ENCODE measurements at places on chromosomes 2 and 18.

DNA sequence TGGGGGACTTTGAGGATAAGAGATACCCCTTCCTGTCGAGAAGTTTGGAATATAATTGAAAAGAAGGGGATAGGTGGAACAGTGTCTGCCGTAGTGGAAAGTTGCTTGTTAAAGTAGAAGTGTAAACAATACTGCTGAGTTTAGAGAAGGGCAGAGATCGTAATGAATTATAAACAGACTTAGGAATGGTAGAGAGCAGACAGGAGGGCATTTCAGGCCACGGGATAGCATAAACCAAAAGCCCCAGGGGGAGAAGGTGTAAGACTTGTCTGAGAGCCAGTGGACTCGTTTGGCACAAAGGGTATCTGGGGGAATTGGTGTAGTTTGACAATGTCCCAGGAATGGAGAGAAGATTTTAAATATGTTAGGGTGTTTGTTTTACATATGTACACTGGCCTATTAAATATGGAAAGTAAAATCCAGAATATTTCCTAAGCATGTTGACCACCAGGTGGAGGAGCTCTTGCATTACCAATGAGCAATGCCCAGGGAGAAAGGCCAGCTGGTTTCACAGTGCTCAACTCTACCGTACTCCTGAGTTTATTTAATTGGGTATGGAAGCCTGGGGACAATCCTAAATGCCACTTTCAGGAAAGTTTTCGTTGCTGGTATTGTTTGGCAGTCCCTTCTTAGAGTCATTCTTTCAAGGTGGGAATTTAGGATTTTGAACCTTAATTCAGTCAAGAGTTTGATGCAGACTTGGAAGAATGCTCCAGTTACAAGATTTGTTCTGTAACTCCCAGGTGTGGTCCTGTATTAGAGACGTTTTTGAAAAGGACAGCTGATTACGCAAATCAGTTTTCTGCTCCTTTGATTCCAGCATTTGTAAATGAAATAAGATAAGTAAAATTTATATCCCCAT is 7.5 kb downstream of the COPS8 start:
- DNase-seq = no peak

GRCh38 chr2:119223521-119224390 is at the start of gene STEAP3:
TSS of gene STEAP3 (plus strand) at chr2:119223834. CDS start at chr2:119231013, 7,179 bp downstream.
- no peak for DNase-seq

GRCh38 chr2:184780384-184780783 is 182.1 kb downstream of the ZNF804A start:
- DNase-seq = no peak

GRCh38 chr2:173874003-173874893 is 90.9 kb downstream of the SP3 start:
- DNase-seq = no peak

- DNase-seq = no peak
These were observed 25.6 kb upstream of the ZNF407 start for GRCh38 chr18:74571895-74572680.

GRCh38 chr18:57866355-57866754 is 63.2 kb upstream of the ATP8B1 start:
- no peak for DNase-seq
